NCI-H2081 treated with DMSO at 0.1 percent for 48 hours (cell line): ENCODE measurements at places on chromosomes 12 and 14.

- DNase-seq: no peak
These were observed 119.8 kb upstream of the CPM start for GRCh38 chr12:69052613-69053408.

- no peak for DNase-seq
These were observed 2.3 kb downstream of the PYM1 start for GRCh38 chr12:55925371-55925770.

DNA sequence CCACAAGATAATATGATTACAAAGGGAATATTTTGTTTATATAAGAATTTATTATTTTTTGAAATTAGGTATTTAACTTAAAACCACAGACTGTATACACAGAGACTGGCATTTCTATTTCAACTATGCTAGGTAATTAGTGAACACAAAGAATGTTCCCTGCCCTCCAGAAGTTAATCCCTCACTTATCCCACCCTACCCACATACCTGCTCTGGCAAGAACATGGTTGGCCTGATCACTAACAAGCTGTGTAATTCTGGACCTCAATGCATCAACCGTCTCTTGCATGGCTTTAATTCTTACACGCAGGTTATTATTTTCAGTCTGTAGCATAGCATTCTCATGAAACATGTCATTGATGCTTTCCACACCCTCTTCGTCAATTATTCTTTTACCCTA is 85.9 kb downstream of the KIF21A start:
- DNase-seq: no peak

GRCh38 chr12:67433385-67434175 is 164.4 kb downstream of the CAND1 start:
- no peak for DNase-seq

DNA sequence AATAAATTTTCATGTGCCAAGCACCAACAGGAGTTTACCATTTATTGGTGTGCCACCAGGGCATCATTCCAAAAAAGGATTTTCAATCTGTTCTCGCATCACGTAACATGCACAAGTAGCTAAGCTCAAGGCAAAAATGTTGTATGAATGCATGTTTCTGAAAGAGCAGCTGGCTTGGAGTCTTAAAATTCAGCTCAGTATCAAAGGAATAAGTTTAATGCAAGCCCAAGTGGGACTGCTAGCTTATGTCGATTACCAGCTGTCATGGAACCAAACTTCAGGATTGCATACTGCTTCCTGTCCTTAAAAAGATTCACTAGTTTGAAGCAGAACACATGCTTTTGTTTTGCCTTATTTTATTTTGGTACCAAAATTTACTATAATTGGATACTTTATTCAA is 437.0 kb downstream of the FSCB start:
- DNase-seq: no peak

GRCh38 chr12:83003026-83003425 is 316.3 kb downstream of the TMTC2 start:
- DNase-seq: no peak

DNA sequence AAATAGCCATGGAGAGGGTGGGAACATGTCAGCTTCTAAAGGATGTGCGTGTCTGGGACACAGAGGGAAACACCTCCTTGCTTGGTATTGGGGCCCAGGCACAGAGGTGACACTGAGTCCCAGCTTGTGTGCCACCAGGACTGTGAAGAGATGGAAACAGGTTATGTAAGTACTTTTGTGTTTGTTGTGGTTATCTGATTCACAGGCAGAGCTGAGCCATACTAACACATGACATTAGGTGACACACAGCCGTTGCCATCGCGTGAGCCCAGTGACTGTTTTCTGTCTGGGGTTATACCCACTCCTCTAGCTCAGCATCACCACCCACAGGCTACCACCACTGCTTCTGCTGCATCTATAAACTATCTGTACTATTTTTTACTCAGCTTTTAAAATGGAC is 12.1 kb upstream of the FLVCR2 start:
- DNase-seq: no peak

DNA sequence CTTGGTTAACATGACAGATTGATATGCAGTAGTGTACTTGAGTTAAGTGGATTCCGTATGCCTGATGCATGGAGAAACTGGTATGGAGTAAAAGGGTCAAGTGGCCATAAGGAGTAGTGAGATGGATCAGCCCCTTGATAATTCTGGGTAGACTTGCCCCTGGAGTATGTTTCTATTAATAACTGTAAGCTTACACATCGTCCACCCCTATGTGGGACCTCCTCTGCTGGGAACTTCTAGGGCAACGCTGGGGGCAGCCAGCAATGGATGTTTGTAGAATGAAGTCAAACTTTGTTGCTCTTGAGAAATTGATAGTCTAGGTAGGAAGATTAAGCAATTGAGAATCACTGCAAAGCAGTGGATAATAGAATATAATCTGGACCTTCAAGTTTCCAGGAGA is 3.5 kb downstream of the C12orf75 start:
- no peak for DNase-seq

DNA sequence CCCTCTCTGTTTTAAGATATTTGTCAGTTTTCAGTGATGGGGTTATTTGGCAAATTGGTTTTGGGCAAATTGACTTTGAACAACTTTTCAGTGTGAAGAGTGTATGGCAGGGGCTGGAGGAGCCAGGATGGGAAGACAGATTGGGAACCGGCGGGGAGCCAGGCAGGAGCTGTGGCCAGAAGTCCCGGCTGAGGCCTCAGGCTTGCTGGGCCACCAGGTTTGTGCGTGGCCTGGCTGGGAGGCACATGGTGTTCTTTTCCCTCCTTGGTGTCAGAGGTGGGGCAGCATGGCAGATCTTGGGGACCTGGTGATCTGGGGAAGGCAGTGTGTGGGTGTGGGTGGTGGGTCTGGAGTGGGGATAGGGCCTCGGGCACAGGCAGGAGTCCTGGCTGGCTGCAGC is 61.1 kb downstream of the SLC25A47 start:
- no peak for DNase-seq

- DNase-seq: no peak
These were observed 86.3 kb upstream of the TBX3 start for GRCh38 chr12:114770323-114770722.

GRCh38 chr12:6555018-6555691 is 687 bp downstream of the IFFO1 start:
- no peak for DNase-seq

- no peak for DNase-seq
These were observed 78.7 kb downstream of the R3HDM2 start for GRCh38 chr12:57352166-57352565.

- DNase-seq: no peak
These were observed 6.4 kb upstream of the TMED10 start for GRCh38 chr14:75182821-75183220.

DNA sequence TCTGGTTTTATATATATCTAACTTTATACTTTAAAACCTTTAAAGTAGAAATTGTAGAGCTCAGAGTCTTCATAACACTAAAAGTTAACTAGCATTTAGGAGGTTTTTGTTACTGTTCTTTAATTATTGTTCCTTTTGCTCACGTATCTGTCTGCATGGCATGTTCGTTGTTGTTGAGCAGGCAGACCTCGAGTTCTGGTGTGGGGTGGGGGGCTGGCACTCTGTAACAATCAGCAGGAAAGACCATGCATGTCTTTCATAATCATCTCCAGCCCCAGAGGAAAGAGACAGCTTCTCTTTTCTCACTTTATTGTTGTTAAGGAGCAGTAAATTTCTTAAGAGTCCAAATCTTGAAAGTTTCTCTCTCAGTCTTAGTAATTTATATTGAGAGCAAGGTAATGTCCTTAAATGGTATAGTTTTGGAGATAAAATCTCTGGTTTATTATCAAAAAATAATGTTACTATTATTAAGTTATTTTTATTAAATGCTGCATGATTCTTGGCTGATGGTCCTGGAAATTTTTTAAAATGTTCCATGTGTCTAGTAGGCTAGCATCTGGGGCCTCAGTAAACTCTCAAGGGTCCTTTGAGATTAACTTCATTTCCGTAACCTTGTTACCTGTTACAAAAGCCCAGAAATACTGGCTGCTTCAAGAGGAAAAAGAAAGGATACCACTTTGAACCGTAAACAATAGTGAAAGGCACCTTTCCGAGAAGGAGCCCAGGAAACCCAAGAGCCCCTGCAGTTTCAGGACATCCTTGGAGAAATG is 30.3 kb downstream of the CKB start:
- DNase-seq: no peak

DNA sequence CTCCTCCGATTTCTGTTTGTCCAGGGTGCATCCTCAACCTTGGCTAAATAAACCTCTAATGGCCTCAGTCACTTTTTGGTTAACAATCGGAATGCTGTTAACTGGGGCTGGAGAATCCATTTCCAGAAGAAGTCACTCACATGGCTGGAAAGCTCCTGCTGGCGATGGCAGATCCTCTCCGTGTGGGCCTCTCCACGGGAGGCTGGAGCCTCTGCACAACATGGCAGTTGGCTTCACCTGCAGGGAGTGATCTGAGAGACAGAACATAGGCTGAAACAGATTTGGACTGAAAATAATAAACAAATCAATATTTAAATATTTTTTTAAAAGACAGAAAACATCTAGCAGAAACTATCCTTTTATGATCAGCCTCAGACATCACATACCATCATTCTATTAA is 66.8 kb upstream of the FICD start:
- DNase-seq: no peak

GRCh38 chr12:42794806-42795205 is 205.3 kb upstream of the PRICKLE1 start:
- DNase-seq: no peak

- DNase-seq: no peak
These were observed 29.2 kb downstream of the BTBD7 start for GRCh38 chr14:93303659-93304058.
